ENCODE measurements at places on chromosomes 4 and X.

DNA sequence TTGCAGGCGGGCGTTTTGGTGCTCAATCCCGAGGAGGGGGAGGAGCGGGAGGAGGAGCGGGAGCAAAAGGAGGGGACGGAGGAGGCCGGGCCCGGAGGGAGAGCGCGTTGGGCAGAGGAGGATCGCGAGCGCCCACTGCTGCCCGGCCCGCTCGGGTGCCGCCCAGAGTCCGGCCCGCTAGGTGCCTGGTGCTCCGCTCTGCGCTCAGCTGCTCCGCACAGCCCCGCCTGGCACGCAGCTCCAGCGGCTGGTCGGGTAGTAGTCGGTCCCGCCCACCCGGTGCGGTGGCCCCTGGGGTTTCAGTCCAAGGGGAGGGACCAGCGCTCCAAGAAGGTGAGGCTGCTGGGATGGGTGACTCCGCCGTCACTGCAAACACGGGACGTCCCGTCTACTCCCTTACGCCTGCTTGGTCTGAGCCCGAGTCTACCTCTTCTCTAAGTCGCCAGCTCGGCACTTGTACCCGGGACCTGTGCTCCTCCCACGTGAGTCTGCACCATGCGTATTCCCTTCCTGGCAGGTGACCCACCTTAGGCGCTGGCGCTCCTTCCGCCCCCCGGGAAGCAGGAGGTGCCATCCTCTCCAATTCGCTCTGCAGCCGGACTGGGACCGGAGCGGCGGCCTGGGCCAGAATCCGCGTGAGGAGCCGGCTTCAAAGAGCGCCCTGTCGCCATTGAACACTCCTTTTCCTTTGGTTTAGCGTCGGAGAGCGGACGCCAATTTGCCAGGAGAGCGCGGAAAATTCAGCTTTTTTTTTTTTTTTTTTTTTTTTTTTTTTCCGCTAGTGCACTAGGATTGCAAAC is 405 bp upstream of the HS3ST1 start:
- peak; percentile 67 for DNase-seq

DNA sequence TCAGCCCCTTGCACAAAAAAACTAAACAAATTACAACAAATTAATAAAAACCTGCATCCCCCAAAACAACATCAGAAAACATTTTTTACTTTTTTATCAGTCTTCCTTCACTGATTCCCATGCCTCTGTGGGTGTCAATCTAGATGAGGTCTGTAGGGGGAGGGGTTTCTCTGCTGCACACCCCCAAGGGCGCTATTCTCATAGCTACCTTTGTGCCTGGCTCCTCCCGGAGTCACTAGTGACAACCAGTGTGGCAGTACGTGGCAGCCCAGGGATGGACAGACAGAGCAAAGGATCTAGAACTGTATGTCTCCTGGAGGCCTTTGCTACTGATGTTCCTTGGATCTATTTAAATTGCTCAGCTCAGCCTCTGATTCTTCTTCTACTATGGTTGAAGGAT is 228.1 kb upstream of the ANXA3 start:
- DNase-seq: no peak

DNA sequence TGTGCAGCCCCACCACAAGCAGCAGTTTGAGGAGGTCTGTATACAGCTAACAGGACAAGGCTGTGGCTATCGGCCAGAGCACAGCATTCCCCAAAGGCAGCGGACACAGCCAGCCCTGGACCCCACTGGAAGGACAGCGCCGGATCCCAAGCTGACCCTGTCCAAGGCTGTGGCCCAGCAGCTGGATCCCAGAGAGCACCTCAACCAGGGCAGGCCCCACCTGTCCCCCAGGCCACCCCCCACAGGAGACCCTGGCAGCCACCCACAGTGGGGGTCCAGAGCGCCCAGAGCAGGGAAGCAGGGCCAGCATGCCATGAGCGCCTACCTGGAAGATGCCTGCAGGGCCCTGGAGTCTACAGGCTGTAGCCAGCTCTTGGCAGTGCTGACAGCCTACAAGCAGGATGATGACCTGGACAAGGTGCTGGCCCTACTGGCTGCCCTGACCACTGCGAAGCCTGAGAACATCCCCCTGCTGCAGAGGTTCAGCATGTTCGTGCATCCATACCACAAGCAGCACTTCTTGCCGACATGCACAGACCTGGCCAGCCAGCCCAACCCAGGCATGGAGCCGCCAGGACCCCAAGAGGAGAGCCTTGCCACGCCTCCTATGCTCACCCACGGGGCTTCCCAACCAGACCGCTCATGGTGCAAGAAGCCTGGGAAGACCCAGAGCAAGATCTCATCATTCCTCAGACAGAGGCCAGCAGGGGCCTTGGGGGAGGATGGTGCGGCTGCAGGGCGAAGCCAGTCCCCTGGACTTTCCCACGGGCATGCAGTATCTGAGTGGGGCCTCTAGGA is 62.0 kb downstream of the ALPK1 start:
- no peak for DNase-seq

DNA sequence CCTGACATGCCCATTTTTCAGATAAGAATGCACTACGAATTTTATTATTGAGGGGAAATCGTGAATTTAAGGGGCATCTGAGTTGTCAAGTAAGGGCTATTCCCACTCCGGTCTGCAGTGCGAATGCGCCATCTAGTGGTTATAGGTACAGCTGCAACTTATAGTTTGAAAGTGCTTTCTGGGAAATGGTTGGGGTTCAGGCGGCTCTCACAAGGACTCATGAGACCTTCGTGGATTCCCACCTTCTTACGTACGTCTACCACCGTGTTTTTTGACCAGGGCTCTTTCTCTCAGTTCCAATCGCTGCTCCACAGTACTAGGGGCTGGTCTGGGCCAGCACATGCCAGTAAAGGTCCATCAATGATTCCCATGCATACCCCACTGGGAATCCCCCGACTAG is 12.3 kb downstream of the MSL3 start:
- no peak for DNase-seq

GRCh38 chr4:26281881-26282280 is 38.9 kb upstream of the RBPJ start:
- no peak for DNase-seq

- DNase-seq: no peak
Measured at GRCh38 chr4:125316791-125317524, 2.2 kb downstream of the FAT4 start.

- no peak for DNase-seq
Measured at GRCh38 chr4:123350191-123350544, 46.4 kb upstream of the SPRY1 start.

Measured in activated CD8-positive, alpha-beta memory T cell treated with anti-CD3 and anti-CD28 coated beads, Interleukin-2, amount 50 U/mL, for 48 hours (primary cell).